ENCODE measurements at places on chromosomes 16 and 17.

DNA sequence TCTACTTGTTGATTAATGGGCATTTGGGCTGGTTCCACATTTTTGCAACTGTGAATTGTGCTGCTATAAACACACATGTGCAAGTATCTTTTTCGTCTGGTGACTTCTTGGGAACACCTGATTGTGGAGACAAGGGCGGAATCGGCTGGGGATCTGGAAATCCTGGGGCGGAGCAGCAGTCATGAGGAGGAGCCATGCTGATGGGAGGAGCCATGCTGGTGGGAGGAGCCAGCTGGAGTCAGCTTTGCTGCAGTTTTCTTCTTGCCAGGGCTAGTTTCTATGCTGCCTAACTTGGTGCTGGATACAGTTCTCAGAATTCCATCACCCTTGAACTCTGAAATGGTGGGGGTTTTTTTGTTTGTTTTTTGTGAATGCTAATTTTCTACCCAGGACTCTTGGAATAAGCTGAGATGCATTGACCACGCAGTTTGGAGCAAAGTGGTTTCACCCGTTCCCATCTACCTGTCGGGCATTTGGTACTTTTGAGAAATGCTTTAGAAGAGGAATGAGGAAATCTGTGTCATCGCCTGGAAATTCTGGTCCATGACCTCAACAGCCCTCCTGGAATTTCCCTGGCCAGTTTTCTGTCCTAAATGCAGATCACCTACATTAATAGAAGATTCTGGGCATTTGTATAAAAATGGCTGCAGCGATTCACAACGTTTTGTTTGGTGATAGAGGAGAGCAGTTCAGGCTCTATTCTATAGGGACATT, 217.4 kb upstream of the ZFHX3 start:
- peak; percentile 24 for DNase-seq

DNA sequence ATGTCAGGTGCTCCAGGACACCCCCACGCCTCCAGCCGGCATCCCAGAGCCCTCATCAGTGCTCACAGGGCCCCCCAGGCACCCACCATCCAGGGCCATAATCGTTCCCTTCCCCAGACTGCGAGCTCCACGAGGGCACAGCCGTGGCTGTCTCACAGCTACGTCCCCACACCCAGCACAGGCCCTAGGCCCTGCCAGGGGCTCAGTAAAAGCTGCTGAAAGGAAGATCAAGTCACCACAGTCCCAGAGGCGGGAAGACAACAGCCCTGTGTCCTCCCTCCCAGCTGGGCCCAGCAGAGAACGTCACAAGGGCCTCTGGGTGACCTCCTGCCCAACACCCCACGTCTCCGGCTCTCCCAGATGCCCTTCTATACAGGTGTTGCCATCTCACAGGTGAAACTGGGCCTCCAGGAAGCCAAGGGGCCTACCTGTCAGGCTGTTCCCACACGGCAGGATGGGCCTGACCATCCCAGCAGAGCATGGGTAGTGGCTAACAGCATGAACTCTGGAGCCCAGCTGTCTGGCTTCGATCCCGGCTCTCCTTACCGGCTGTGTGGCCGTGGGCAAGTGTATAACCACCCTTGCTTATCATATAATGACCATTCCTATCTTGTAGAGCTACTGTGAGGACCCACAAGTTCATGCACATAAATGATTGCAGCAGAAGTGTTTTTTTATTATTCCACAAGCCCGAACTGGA, 17.9 kb downstream of the ARL2BP start:
- DNase-seq, result no peak

- no peak for DNase-seq
Measured at GRCh38 chr16:81284995-81285600, 29.7 kb upstream of the GAN start.

- DNase-seq, result no peak
Measured at GRCh38 chr16:78483124-78483992, 383.9 kb downstream of the WWOX start.

- DNase-seq, result no peak
Measured at GRCh38 chr17:82434216-82434565, 15.8 kb upstream of the OGFOD3 start.

DNA sequence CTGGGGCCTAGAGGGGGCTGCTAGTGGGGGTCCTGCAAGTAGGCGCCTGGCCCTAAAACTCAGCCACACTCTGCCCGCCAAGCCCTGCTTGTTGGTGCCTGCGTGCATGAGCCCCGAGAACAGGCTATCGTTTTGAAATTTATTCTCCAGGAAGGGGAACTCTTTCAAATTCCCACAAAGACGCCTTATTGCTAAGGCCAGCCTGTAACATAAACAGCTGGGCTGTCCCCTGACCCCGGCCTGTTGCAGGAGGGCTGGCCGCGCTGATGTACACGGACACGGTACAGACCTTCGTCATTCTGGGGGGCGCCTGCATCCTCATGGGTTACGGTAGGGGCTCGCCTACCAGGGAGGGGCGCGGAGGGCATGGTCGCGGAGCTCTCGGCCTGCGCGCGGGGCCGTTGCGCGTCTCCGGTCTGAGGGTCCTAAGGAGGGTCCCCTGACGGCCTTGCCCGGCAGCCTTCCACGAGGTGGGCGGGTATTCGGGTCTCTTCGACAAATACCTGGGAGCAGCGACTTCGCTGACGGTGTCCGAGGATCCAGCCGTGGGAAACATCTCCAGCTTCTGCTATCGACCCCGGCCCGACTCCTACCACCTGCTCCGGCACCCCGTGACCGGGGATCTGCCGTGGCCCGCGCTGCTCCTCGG, 4.3 kb downstream of the SLC5A2 start:
- DNase-seq, result peak; percentile 53

DNA sequence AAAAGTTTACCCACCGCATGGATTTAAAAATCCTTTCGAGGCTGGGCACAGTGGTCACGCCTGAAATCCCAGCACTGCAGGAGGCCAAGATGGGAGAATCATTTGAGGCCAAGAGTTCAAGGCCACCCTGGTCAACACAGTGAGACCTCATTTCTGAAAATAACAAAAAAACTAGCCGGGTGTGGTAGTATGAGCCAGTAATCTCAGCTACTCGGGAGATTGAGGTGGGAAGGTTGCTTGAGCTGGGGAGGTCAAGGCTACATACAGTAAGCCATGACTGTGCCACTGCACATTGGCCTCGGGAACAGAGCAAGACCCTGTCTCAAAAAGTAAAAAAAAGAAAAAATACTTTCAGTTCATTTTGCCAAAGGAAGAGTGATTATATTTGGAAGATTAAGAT, 12.7 kb downstream of the GNA13 start:
- no peak for DNase-seq

- no peak for DNase-seq
Measured at GRCh38 chr16:21263640-21264570, 14.2 kb downstream of the CRYM start.

Measured in suppressor macrophage treated with lipopolysaccharide for 1 hour (primary cell).